A549 treated with Mapracorat at 1 μM for 4 hours (cell line): ENCODE measurements at places on chromosomes 7 and 10. TPM values are rescaled to one million over a fixed set of nuclear protein-coding genes. Genes with fewer than 3 reads are reported as not detected.

The DYNC1I1 gene
- 0.12 to 0.21 TPM (median 0.14 TPM) in 5 replicates for total RNA-seq

The CYP3A7 gene
- 0.06 to 0.07 TPM in 2 of 5 replicates, not detected in the others for total RNA-seq

The PTPN20 gene
- total RNA-seq: 3.0 to 4.0 TPM (median 3.9 TPM) in 5 replicates

The ZNF804B gene
- not detected in 5 replicates for total RNA-seq

The GTF2IRD1 gene
- 19.6 to 25.4 TPM (median 22.0 TPM) in 5 replicates for total RNA-seq

The CALHM3 gene
- 0.17 to 0.53 TPM (median 0.30 TPM) in 5 replicates for total RNA-seq

The OR2A2 gene
- total RNA-seq: not detected in 5 replicates

The FAM131B gene
- total RNA-seq: 0.27 to 0.49 TPM (median 0.43 TPM) in 5 replicates

The MMD2 gene
- not detected in 5 replicates for total RNA-seq

The CDK1 gene
- total RNA-seq: 78.8 to 100 TPM (median 89.5 TPM) in 5 replicates

The ZWINT gene
- 79.4 to 92.9 TPM (median 84.9 TPM) in 5 replicates for total RNA-seq

The STRIP2 gene
- 5.6 to 7.4 TPM (median 6.5 TPM) in 5 replicates for total RNA-seq

The CFAP43 gene
- total RNA-seq: 0.14 to 0.36 TPM (median 0.20 TPM) in 5 replicates

The CYP26C1 gene
- 0.07 TPM in 1 of 5 replicates, not detected in the others for total RNA-seq

The CHST15 gene
- total RNA-seq: 7.0 to 8.5 TPM (median 7.7 TPM) in 5 replicates

The PKD2L1 gene
- total RNA-seq: 0.06 to 0.21 TPM (median 0.09 TPM) in 5 replicates

The HNRNPA2B1 gene
- total RNA-seq: 1,157 to 1,358 TPM (median 1,176 TPM) in 5 replicates

The FAM25G gene
- 1.1 to 2.0 TPM (median 1.4 TPM) in 3 of 5 replicates, not detected in the others for total RNA-seq

The RTKN2 gene
- 0.66 to 1.0 TPM (median 0.87 TPM) in 5 replicates for total RNA-seq

The SFTPA2 gene
- total RNA-seq: not detected in 5 replicates

The TRPV6 gene
- not detected in 5 replicates for total RNA-seq

The OR6V1 gene
- total RNA-seq: not detected in 5 replicates

The MKI67 gene
- total RNA-seq: 57.5 to 70.6 TPM (median 64.6 TPM) in 5 replicates

The KAZALD1 gene
- total RNA-seq: 2.0 to 3.0 TPM (median 2.8 TPM) in 5 replicates

The PTPRZ1 gene
- not detected in 5 replicates for total RNA-seq

The CPEB3 gene
- 0.21 to 0.41 TPM (median 0.32 TPM) in 5 replicates for total RNA-seq

The GNG11 gene
- total RNA-seq: 32.4 to 37.5 TPM (median 34.6 TPM) in 5 replicates

The MMRN2 gene
- 0.73 to 1.6 TPM (median 0.98 TPM) in 5 replicates for total RNA-seq

The ZNF33B gene
- total RNA-seq: 5.0 to 6.6 TPM (median 5.7 TPM) in 5 replicates

The FAM20C gene
- total RNA-seq: 33.8 to 48.3 TPM (median 45.2 TPM) in 5 replicates

The VSTM4 gene
- 0.15 to 0.56 TPM (median 0.39 TPM) in 5 replicates for total RNA-seq

The PHYHIPL gene
- total RNA-seq: 0.11 to 0.73 TPM (median 0.35 TPM) in 5 replicates

The AIFM2 gene
- total RNA-seq: 29.3 to 39.2 TPM (median 35.9 TPM) in 5 replicates
